ENCODE measurements at places on chromosomes 11 and 22.

DNA sequence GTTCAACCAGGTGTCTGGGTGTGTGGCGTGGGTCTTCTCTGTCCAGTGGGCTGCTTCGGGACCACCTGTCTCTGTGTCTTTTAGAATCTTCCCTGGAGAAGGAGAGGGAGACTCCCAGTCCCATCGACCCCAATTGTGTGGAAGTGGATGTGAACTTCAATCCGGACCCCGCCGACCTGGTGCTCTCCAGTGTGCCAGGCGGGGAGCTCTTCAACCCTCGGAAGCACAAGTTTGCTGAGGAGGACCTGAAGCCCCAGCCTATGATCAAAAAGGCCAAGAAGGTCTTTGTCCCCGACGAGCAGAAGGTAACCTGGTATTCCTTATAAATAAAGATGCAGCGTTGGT lies 12.2 kb downstream of the TEF start:
- ATAC-seq = no peak

DNA sequence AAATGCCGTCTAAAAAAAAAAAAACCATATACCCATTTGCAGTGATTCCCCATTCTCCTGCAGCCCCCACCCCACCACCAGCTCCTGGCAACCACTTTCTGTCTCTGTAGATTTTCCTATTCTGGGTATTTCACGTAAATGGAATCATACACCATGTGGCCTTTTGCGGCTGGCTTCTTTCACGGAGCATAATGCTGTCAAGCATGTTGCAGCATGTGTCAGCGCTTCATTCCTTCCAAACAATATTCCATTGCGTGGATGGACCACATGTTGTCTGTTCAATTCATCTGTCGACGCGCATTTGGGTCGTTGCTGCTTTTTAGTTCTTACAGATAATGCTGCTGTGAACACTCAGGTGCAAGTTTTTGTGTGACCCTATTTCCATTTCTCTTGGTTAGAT lies 14.8 kb upstream of the EMID1 start:
- no peak for ATAC-seq

- ATAC-seq = no peak
These were observed 270.0 kb downstream of the SOX6 start for GRCh38 chr11:16086229-16086819.

- ATAC-seq = no peak
These were observed 5.4 kb downstream of the LDLRAD3 start for GRCh38 chr11:35949242-35949641.

GRCh38 chr22:21633481-21633880 lies 921 bp downstream of the CCDC116 start:
- no peak for ATAC-seq

DNA sequence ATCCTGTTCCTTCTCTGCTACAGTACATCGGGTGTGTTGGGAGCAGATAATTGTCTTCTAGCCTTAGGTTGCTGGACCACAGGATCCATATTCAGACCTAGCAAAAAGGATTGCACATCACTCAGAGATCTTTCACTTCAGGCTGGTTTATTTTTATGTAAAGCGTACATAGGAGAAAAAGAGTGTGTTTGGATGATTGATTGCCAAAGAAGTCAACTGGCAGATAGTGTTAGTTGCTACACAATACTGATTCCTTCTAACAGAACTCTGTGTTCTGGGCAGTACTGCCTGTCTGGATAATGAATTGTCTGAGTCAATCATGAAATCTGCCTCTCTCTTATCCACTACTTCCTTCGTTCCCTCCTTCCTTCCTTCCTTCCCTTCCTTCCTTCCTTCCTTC lies 31.0 kb upstream of the PGM2L1 start:
- no peak for ATAC-seq

DNA sequence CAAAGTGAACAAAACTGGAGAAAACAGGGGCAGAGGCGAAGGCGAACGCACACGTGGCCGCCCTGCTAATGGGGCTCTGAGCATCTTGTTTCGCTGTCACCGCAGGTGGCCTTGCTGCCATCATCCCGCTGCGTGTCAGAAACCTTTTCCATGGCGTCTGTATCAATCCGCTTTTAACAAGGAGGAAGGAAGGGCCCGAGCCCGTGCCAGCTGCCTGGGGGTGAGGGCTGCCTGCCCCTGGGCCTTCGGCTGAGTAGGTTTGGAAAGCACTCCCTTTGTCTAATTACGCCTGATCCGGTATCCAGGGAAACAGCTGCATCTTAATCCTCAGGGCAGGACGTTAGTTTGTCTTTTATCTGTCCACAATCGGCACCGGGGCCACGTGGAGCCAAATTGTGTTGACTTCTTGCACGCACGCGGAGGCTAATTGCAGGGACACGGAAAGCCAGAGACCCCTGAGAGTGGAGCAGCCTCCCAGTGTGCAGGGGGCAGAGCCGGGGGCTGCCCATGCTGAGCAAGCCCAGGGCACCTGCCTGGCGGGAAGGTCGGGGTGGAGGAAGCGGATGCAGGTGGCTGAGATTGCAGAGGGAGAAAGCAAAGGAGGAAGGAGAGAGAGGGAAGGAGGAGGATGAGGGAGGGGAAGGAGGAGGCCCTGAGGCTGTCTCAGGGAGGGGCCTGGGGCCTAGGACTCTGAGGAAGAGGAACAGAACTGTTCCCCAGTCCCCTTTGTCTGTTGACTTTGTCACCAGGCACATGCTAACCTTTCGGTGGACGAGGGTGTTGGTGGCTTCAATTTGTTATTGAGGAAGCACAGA lies 19.2 kb upstream of the TH start:
- no peak for ATAC-seq

Measured in activated CD4-positive, CD25-positive, alpha-beta regulatory T cell treated with anti-CD3 and anti-CD28 coated beads, Interleukin-2, amount 50 U/mL, for 24 hours (primary cell).